GM19239 (cell line): ENCODE measurements at places on chromosomes 2 and 18.
A peak's percentile ranks its signal among the peaks of the same experiment; 100 is the strongest.

- DNase-seq: peak; percentile 37
Observed at GRCh38 chr2:109129356-109129920, 433 bp downstream of the SH3RF3 start.

- DNase-seq: no peak
Observed at GRCh38 chr18:79105455-79105854, 36.3 kb downstream of the ATP9B start.

- DNase-seq: no peak
Observed at GRCh38 chr2:208250388-208250787, 4.5 kb downstream of the IDH1 start.

- no peak for DNase-seq
Observed at GRCh38 chr2:179818546-179818945, 42.9 kb downstream of the ZNF385B start.

DNA sequence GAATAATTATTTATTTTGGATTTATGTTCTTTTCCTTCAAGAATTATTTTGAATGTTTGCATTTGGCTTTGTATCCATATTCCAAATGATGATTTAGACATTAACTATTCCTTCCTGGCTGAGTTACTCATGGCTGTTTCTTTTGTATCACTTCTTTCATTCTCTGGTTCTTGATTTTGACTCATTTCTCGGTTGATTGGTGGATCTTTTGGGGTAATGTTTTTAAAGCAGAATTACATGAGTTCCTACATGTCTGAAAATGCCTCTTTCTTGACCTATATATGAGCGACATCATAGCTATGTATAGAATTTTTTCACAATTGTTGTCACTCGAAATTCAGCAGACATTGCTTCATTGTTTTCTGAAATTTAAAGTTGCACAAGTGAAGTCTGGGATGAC lies 39.5 kb downstream of the CYP26B1 start:
- DNase-seq: no peak

DNA sequence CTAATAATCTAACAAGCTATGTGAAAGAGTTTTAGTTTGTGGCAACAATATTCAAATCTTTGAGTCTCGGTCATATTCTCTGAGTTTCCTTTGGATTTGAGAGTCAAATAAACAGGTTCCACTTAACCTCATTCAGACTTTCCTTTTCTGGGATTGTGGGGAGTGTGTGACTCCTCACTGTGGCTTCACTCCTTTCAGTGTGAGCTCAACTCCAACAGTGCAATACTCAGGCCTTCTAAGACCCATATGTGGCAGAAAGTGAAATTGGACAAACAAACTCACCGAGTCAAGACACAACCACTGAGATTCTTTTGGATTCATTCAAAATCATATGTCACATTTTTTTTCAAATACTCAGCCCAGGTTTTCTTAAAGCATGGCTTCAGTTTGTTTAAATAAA lies 25.4 kb downstream of the SLC9A4 start:
- DNase-seq: no peak

DNA sequence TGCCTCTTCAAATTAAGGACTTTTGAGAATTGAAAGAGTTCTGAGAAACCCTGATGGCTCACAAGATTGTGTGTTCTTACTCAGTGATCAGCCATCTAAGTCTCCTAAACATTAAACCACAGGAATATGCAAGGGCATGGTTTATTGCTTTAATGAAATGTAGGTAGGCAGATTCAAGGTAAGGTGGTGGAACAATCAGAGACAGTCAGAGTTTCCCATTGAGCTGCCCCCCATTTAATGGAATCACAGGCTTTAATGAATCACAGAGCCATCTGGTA lies 107.8 kb upstream of the LRATD1 start:
- no peak for DNase-seq

- DNase-seq: no peak
Observed at GRCh38 chr2:165725421-165725820, 68.6 kb downstream of the GALNT3 start.
